ENCODE measurements at places on chromosomes 4 and X. TPM values are rescaled to one million over a fixed set of nuclear protein-coding genes. Genes with fewer than 3 reads are reported as not detected.

DNA sequence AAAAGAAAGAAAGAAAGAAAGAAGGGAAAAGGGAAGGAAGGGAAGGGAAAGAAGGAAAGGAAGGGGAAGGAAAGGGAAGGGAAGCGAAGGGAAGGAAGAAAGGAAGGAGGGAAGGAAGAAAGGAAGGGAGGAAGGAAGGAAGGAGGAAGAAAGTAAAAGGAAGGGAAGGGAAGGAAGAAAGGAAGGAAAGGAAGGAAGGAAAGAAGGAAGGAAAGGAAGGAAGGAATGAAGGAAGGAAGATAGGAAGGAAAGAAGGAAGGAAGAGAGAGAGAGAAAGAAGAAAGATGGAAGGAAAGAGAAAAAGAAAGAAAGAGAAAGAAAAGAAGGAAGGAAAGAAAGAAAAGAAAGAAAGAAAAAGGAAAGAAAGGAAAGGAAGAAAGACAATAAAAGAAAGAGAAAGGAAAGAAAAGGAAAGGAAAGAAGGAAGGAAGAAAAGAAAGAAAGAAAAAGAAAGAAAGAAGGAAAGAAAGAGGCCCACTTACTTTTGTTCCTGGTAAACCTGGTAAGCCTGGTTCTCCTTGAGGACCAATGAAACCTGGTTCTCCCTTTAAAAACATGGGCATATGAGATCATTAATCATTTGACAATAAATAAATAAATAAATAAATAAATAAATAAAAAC, 105.9 kb upstream of the ETNPPL start:
- no peak for DNase-seq

DNA sequence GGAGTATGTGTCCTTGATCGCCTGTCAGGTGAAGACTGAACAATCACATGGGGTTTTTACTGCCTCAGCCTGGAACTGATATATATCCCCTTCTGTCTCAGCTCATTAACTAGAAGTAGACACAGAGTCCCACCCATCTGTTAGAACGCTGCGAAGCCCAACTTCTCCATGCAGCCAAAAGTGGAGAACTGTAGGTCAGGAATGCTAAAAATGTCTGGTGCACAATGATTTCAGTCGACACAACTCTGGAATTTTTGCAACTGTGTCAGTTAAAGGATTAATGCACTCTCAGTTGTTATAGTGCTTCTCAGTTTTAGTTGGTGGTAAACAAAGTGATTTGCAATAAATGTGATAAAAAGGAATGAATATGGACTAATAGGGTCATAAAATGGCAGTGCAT, 287.2 kb downstream of the INPP4B start:
- DNase-seq = no peak

DNA sequence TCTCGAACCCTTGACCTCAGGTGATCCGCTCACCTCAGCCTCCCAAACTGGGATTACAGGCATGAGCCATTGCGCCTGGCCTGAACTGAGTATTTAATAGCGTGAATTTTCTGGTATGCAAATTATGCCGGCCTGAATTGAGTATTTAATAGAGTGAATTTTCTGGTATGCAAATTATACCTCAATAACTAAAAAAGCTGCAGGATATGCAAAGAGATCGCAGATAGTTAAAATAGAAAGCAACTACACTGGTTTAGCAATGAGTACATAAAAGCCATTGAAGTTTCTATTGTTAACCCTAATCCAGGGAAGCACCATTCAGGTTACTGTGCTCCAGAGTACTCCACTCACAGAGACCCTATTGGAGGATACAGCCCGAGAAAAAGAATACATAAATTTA, 22.8 kb downstream of the FBXW7 start:
- DNase-seq = no peak

DNA sequence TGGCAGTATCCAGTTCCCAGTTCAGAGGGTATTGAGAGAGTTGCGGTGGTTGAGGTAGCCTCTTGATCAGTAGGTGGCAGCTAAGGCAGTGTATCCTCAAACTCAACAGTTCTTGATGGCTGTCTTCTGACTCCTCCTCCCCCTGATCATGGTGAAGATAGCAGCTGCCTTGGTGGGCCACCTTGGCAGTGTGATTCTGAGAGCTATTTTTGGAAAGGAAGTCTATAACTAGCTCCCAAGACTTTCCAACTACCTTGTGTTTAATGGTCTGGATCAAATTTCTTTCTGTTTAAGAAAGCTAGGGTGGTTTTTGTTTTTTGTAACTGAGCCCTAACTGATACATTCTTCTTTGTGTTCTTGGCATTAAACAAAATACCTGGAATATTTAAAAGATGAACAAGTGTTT, 10.5 kb upstream of the TBC1D19 start:
- DNase-seq = no peak

- no peak for DNase-seq
Observed at GRCh38 chrX:48890296-48890925, 7.2 kb downstream of the TIMM17B start.

- peak; percentile 30 for DNase-seq
Observed at GRCh38 chr4:168409089-168409801, 71.0 kb downstream of the DDX60L start.

DNA sequence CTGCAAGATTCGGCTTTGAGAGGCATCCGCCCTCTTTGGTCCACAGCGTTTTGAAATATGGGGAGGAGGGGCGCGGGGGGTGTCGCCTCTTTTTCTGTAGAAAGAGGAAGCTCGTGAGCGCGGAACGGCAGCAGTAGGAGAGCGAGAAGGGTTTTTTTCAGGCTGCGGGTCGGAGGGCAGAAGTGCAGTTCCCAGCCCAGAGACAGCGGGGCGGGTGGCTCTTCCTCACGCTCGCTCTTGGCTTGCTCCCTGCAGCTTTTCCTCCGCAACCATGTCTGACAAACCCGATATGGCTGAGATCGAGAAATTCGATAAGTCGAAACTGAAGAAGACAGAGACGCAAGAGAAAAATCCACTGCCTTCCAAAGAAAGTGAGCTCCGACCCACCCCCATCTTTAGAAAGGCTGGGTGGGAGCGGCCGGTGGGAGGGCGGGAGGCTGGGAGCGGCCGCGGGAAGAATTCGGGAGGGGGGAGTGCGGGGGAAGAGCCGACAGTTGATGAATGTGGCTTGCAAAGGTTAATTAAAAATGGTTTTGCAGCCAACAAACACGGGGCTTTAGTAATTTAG, 1.2 kb downstream of the TMSB4X start:
- peak; percentile 35 for DNase-seq

Gene GUCY1B1
- total RNA-seq = not detected

DNA sequence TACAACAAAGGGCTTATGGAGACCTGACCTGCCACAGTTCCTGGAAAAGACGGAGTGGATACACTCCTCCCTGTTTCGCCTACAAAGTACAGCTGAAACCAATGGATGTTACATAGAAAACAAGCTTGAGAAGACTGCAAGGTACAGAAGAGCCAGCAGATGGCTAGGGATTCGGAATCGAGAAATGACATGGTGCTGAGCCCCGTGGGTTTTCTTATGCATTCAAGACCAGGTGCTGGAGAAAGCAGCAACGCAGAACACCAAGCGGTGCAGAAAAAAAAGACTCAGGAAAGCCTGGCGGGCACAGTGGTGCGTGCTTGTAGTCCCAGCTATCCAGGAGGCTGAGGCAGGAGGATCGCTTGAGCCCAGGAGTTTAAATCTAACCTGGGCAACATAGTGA, 13.8 kb downstream of the TIMM17B start:
- peak; percentile 24 for DNase-seq

Gene RHOH
- total RNA-seq = not detected

Gene IL3RA
- not detected for total RNA-seq

Gene DOK7
- 17.6 TPM for total RNA-seq

DNA sequence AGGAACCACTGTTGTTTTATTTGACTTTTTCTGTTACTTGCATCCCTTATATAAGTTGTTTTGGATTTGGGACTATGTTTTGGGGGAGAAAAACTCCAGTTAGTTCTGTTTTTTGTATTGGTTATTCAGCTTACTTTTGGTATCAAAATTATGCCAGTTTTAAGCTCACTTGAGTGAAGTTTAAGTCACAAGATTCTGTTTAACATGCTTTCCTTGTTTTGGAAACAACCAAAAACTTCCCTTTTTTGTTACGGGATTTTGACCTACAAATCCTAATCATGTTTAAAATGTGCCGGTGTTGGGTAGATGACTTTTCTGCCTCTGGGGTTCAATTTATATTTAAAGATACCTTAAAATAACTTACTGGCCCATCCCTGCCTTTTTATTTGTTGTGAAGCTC, 36.0 kb downstream of the CCNI start:
- DNase-seq = no peak

Gene TCEANC
- 0.53 TPM for total RNA-seq

DNA sequence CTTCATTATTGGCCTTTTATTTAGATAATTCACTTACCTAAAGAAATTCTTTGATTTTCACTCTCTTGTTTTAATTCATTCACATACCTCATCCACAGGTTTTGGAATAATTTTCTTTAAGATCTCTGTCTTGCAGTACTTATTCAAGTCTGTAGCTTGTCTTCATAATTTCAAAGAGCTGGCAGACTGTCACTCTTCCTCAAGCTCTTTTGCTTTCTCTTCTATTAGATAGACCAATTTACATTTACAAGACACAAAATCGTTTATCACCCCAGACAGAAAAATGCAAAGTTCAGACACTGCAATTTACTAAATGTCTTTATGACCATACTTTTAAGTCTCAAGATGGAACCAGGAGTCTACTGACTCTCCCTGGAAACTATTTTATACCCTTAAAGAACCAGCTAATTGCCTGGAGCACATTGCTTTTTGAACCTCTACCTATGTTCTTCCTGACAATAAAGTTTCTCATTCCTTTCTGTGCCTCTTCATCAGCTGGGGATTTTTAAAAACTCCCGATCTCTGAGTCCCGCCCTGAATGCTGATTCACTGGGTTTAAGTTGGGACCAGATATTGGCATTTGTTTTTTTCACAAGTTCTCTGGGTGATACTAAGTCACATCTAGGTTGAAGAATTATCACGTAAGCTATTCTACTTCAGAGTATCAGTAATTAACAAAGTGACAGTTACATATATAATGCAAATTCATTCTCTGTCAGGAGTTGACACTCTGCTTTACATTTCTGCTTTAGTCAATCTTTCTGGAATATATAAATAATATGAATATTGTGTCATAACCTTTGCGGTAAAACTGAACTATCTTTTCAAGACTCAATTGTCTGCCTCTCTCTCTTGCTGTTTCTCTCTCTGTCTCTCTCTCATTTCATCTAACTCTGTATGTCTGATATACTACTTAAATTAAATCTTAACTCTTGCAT, 196.4 kb downstream of the PCDH7 start:
- DNase-seq = no peak

DNA sequence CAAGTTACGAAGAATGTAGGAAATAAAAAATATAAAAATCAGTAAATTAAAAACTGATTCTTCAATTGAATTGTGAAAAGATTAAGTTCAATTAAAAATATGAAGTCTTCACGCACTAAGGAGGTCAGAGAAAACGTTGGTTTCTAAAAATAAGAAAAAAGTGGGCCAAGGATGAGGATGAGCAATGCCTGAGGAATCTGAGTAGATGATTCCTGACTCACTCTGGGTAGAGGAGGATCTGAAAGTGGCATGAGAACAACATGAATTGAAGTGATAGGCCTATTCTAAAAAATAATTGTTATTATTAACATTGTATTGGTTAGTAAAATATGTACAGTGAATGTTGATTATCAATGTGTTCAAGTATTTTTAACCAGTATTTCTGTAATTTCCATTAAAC, 444.2 kb downstream of the GRIA2 start:
- no peak for DNase-seq

Gene PPP4R3C
- not detected for total RNA-seq

Data from HT-29 (cell line).